Stimulated activated CD8-positive, alpha-beta memory T cell treated with anti-CD3 and anti-CD28 coated beads, Interleukin-7, amount 100 ng/mL, for 48 hours (primary cell): ENCODE measurements at places on chromosomes 7 and 10.

- no peak for DNase-seq
Measured at GRCh38 chr7:51346126-51346525, 29.5 kb upstream of the COBL start.

GRCh38 chr10:12605580-12606405 lies 256.4 kb downstream of the CAMK1D start:
- DNase-seq: peak; percentile 25

DNA sequence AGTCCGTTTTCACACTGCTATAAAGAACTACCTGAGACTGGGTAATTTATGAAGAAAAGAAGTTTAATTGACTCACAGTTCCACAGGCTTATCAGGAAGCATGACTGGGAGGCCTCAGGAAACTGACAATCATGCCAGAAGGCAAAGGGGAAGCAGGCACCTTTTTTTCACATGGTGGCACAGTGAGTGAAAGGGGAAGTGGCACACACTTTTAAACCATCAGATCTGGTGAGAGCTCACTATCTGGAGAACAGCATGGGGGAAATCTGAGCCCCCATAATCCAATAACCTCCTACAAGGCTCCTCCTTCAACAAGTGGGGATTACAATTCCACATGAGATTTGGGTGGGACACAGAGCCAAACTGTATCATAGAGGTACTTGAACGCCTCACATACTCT lies 30.0 kb downstream of the AGR3 start:
- no peak for DNase-seq

GRCh38 chr7:102272917-102273748 lies 13.5 kb upstream of the SH2B2 start:
- no peak for DNase-seq
